Activated CD4-positive, alpha-beta memory T cell treated with anti-CD3 and anti-CD28 coated beads for 36 hours (primary cell): ENCODE measurements at places on chromosomes 2 and 18. TPM values are rescaled to one million over a fixed set of nuclear protein-coding genes. Genes with fewer than 3 reads are reported as not detected.
A peak's percentile ranks its signal among the peaks of the same experiment; 100 is the strongest.

The ACTR3 gene
- 668 TPM for total RNA-seq

The RNF144A gene
- 22.7 TPM for total RNA-seq

The CYTIP gene
- 388 TPM for total RNA-seq

The BOLL gene
- not detected for total RNA-seq

The SPATS2L gene
- total RNA-seq, result 25.4 TPM

The CBLN2 gene
- not detected for total RNA-seq

The DSG1 gene
- total RNA-seq, result not detected

The ALK gene
- not detected for total RNA-seq

The RFX8 gene
- total RNA-seq, result 0.90 TPM

The CLHC1 gene
- total RNA-seq, result 7.5 TPM

The ACMSD gene
- not detected for total RNA-seq

The TDRD15 gene
- not detected for total RNA-seq

The UGT1A5 gene
- total RNA-seq, result not detected

The IL36RN gene
- total RNA-seq, result not detected

The SIX2 gene
- total RNA-seq, result not detected

The ARHGAP28 gene
- not detected for total RNA-seq

The CFAP53 gene
- total RNA-seq, result 0.48 TPM

The RFTN2 gene
- total RNA-seq, result not detected

The UGT1A3 gene
- not detected for total RNA-seq

The TP53I3 gene
- 0.94 TPM for total RNA-seq

The FN1 gene
- 0.50 TPM for total RNA-seq

The DNER gene
- not detected for total RNA-seq

GRCh38 chr2:24050041-24050979, 769 bp downstream of the FKBP1B start:
- DNase-seq, result peak; percentile 31

- no peak for DNase-seq
These were observed 51.3 kb upstream of the FOSL2 start for GRCh38 chr2:28341208-28341891.

- DNase-seq, result no peak
These were observed 5.1 kb downstream of the DLX2 start for GRCh38 chr2:172097557-172098131.

- no peak for DNase-seq
These were observed 165.2 kb downstream of the TMEM200C start for GRCh38 chr18:5729983-5730699.

GRCh38 chr2:112604952-112605351, 20.5 kb downstream of the CHCHD5 start:
- no peak for DNase-seq

DNA sequence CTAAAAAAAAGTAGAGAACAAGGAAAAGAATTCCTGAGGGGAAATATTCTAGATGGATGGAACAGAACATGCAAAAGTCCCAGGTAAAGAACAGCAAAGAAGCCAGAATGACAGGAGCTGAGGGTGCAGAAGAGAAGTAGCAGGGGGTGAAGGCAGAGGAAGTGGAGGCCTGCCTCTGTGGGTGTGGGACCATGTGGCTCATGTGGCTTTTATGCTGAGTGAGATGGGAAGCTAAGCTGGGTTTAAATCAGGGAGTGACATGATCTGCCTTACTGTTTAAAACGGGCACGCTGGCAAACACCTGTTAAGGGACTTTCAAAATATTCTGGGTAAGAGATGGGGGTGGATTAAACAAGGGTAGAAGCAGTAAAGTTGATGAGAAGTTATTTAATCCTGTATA, 40.0 kb downstream of the GKN2 start:
- peak; percentile 78 for DNase-seq

DNA sequence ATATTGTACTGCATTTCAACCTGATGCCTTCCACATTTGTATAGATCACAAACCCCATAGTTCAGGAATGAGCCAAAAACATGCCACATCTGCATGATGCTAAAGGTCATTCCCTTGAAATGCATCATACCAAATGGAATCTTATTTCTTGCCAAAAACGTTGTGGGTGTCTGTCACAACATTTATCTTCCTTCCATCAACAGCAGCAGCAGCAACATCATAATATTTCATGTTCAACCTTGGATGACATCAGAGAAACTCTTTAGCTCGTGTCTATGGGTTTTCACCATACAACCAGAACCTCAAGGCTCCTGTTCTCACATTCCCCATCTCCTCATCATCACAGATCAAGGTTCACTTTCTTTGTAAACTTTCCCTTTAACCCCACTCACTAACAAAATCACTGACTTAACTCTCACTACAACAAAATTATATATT, 221.3 kb upstream of the CTAGE1 start:
- DNase-seq, result no peak

GRCh38 chr2:96528006-96528699, 8.4 kb upstream of the ARID5A start:
- peak; percentile 93 for DNase-seq

- DNase-seq, result no peak
These were observed 95.6 kb upstream of the CDC42EP3 start for GRCh38 chr2:37767046-37767445.

DNA sequence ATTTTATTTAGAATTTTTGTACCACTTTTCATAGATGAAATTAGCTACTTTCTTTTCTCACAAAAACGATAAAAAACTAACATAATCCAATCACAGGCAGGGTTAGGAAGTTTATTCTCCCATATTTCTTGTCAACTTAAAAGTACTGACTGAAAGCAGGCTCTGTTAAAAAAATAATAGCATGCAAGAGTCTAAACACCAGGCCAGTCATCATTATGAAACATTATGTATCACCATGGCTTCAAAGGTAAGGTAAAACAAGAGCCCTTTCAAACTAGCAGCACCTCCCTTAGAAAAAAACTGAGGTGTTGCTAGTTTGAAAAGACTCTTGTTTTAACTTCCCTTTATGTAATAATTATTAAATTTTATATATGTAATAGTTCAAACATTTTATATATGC, 848.0 kb downstream of the RNF144A start:
- DNase-seq, result no peak

DNA sequence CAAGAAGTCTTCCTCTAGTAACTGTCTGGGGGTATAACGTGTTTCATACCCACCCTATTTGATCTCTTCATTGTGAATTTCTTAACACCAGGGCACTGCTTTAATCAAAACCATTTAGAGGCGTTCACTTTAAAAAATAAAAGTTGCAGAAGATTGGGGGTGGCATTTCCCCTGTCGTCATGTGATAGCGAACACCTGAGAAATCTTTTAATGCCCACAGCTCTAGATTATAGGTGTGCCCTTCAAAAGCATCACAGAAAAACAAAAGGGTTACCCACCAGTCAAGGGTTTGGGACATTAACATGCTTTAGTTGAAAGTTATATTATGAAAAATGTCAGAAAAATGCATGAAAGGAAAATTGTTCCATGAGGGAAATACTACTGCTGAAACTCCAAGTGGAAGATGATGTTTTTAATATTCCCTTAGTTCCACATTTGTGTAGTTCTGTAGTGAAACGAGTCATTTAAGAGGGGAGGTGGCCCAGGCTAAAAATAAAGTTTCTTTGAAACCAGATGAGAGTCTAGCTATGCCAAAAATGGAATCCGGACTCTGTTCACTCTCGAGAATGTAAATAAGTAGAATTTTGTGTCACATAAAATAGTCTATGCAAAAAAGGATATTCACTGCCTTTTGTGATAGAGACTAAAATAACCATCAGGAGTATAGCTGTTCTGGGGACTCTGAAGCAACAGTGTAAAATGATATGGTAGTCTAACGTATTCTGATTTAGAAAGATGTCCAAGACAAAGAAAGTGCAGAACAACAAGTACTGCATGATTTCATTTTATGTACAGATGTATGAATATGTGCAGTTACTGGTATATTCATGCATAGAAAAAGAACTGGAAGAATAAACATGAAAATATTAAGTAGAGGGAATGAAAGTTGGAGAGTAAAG, 95.3 kb downstream of the TMEM247 start:
- DNase-seq, result no peak

DNA sequence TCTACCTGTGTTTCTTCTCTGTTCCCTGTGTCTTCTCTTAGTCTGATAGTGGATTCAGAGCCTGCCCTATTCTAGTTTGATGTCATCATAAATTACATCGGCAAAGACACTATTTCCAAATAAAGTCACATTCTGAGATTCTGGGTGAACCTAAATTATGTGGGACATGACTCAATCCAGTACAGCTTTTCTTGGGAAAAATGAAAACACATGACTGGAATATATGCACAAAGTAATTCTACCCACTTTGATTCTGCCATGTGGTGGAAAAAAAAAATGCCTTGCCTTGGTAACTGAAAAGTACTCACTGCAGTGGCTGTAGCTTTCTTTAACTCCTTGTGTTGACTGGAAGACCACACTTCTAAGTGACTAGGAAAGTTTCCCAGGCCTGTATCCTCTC, 73.7 kb downstream of the LRATD1 start:
- no peak for DNase-seq

- no peak for DNase-seq
These were observed 35.2 kb upstream of the STPG4 start for GRCh38 chr2:47190188-47190881.

- DNase-seq, result no peak
These were observed 15.3 kb downstream of the UPP2 start for GRCh38 chr2:158116936-158117335.

GRCh38 chr2:60052601-60053000, 500.9 kb downstream of the BCL11A start:
- no peak for DNase-seq

- no peak for DNase-seq
These were observed 51.7 kb downstream of the MYO5B start for GRCh38 chr18:50143294-50143693.

- no peak for DNase-seq
These were observed 123.5 kb downstream of the INHBB start for GRCh38 chr2:120469426-120469825.

GRCh38 chr2:42842466-42842865, 50.1 kb upstream of the HAAO start:
- DNase-seq, result no peak

DNA sequence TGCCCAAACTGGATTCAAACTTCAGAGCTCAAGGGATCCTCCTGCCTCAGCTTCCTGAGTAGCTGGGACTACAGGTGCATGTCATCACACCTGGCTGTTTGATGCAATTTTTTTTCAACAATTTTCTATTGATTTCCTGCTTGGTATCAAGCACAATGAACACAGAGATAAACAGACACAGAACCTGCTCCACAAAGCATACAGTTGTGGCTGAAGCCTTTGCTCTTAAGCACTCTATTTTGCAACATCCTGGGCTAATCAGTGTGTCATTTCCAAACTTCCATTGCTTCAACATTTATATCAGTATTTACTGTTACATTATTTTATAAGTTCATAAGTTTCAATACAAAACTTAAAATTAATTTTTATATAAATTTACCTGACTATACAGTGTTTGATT, 79.4 kb downstream of the NEB start:
- no peak for DNase-seq

GRCh38 chr2:72015266-72015665, 132.4 kb downstream of the CYP26B1 start:
- no peak for DNase-seq

- DNase-seq, result no peak
These were observed 22.7 kb upstream of the DOCK10 start for GRCh38 chr2:225064928-225065327.

GRCh38 chr18:26746826-26747475, 118.6 kb downstream of the AQP4 start:
- DNase-seq, result no peak

GRCh38 chr2:53473236-53473635, 294.4 kb upstream of the CHAC2 start:
- no peak for DNase-seq

DNA sequence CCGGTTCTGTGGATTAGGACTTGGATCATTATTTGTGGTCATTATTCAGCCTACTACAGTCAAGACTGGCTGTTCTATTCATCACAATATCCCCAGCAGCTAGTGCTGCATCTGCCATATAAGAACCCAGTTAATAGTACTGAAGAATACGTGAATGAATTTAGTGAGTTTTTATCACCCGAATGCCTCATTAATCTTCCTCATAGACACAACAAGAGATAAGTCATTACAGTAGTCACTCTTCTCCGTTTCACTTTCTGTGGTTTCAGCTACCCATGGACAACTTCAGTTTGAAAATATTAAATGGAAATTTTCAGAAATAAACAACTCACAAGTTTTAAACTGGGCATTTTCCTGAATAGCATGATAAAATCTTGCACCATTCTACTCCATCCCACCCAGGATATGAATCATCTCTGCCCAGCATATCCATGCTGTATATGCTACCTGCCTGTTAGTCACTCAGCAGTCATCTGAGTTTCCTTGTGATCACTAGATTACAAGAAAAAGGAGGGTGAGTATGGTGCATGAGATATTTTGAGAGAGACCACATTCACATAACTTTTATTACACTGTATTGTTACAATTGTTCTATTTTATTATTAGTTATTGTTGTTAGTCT, 363.7 kb upstream of the CHAC2 start:
- no peak for DNase-seq

- no peak for DNase-seq
These were observed 126.9 kb upstream of the ZNF516 start for GRCh38 chr18:76621782-76622495.

- DNase-seq, result no peak
These were observed 6.0 kb downstream of the FBXO15 start for GRCh38 chr18:74141667-74142066.

- no peak for DNase-seq
These were observed 3.1 kb downstream of the DCC start for GRCh38 chr18:52343138-52343537.

DNA sequence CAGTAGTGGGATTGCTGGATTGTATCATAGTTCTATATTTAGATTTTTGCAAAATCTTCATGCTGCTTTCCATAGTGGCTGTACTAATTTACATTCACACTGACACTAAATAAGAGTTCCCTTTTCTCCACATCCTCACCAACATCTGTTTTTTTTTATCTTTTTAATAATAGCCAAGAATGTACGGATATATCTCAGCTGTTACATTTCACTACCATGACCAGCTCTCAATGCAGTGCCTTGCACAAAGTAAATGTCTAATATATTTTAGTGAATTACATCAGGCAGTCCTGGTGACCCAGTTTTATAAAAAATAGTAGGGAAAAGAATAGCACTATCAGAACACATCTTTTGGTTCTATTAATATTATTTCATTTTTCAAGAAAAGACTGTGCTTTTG, 161.8 kb downstream of the LNPK start:
- no peak for DNase-seq

GRCh38 chr2:196384729-196385128, 213.4 kb upstream of the STK17B start:
- DNase-seq, result no peak

GRCh38 chr2:47056374-47056773, 98.7 kb downstream of the STPG4 start:
- DNase-seq, result no peak

DNA sequence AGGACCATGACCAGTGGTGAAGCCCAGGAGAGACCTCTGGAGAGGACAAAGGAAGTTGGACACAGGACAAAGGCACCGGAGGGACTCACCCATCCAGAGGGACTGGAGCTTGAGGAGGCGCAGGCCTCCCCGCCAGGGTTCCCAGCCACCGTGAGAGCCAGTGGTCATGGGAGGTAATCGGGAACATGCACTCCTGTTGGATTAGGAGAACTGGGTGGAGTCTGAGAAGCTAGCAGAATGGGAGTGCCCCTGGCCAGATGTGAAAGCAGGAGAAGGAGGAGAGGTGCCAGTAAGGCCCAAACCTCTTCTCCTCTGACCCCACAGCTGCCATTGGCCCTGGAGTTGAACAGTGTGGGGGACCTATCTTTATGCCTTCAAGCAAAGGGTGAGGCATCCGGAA, 20.3 kb downstream of the POU3F3 start:
- no peak for DNase-seq
